ENCODE measurements at places on chromosomes 7 and 10. TPM values are rescaled to one million over a fixed set of nuclear protein-coding genes. Genes with fewer than 3 reads are reported as not detected.

DYDC2 gene
- not detected for total RNA-seq

HELLS gene
- 146 TPM for total RNA-seq

SLC39A12 gene
- not detected for total RNA-seq

ORAI2 gene
- 29.4 TPM for total RNA-seq

NUTM2E gene
- not detected for total RNA-seq

FEZF1 gene
- not detected for total RNA-seq

MET gene
- 0.27 TPM for total RNA-seq

HOXA7 gene
- not detected for total RNA-seq

NEUROG3 gene
- total RNA-seq, result 2.3 TPM

PTER gene
- 23.3 TPM for total RNA-seq

TRPV5 gene
- total RNA-seq, result not detected

DNA sequence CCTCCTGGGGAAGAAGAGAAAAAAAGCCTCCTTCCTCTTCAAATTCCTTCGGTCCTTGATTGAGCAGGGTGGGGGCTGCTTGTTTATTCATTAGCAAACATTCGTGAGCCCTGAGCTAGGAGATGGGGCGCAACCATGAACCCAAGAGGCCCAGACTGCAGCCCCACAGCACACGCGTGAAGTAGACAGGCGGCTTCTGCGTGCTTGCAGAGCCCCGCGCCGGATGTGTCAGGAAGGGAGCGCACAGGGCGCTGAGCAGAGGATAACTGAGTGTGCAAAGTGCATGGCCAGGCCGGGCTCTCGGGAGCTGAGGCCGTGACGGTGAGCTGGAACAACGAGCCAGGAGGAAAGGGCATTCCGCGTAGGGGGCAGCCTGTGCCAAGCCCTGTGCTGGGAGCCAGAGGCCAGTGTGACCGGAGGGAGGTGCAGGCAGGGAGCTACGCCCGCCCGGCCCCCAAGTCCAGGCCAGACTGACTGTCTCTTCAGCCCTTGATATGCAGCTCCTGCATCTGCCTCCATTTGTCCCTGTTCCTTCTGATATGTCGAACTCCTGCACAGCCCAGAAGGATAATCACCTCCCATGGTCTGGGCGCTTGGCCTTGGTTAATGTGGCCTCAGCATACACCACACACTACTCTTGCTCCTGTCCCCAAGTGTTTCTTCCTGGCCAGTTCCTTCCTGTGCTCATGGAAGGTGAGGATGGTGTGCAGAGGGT lies 4.6 kb downstream of the FOXL3 start:
- no peak for DNase-seq

- DNase-seq, result no peak
These were observed 117.3 kb downstream of the TRRAP start for GRCh38 chr7:98995523-98996149.

DNA sequence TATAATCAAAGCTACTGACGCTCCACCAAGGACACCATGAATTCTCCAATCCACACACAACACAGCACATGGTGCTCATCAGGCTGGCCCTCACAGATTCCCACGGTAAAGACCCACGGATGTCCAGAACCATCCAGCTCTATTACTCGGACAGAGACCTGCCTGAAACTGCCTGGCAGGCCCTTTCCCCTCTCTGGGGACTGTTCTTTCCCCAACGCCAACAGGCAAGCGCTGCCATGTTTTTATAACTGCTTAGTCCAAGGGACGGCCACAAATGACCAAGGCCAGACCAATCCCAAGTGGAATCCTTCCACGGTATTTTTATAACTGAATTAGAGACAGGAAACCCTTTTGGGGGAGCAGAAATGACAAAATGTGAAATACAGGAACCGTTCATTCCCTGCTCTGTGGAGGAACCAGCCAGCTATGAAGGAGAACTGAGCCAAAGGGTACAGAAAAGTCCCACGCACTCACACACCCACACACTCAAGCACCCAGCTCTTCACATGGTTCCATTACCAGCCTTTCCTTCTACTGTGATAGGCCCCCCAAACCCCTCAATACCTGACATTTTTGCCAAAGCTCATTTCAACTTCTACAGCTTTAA lies 4.1 kb downstream of the PIP4K2A start:
- peak; percentile 51 for DNase-seq

DNA sequence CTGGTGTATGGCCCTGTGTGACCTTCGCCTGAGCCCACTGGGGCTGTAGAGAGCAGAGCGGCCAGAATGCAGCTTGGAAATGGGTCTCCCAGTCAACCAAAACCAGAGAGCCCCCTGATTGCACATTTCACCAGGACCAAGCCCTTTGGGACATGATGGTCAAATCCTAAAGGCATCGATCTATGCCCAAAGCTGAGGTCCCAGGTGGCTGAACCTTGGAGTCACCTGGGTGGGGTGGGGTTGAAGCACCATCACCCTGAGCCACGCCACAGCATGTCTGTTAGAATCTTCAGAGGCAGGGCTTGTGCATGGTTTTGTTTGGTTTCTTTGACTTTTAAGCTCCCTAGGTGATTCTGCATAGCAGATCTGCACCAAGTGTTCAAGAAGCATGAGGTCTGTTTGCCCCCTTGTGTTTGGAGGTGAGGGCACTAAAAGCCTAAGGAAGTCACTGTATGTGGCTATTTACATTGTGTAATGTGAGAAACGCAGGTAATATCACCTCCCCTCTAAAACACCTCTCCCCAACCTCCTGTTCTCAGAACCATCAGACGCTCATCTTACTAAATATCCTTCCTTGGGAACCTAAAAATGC lies 9.6 kb downstream of the PKD1L1 start:
- DNase-seq, result no peak

- DNase-seq, result no peak
These were observed 89.4 kb downstream of the CCDC71L start for GRCh38 chr7:106571563-106571962.

GRCh38 chr10:21458126-21458871 lies 67.2 kb downstream of the SKIDA1 start:
- DNase-seq, result no peak

DNA sequence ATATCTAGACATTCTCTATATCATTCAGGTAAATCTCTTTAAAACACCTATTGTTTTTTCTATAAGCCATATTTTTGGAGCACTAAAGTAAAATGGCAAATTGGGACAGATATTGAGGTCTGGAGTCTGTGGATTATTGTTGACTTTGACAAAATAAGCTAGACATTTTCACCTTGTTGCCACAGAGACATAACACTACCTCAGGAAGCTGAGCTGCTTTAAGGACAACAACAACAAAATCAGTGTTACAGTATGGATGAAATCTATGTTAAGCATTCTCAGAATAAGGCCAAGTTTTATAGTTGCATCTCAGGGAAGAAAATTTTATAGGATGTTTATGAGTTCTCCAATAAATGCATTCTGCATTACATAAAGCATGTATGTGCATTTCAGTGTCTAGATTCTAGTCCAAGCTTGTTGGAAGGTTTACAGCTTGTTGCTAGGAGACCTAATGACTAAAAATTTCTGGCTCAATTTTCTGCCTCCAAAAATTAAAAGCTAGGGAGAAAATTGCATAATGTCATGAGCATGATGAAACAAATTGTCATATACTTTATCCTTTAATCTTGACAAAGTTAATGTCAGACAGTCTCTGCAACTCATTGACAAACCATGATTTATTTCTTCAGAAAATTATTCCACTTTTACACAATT lies 18.3 kb downstream of the LIPM start:
- no peak for DNase-seq

DNA sequence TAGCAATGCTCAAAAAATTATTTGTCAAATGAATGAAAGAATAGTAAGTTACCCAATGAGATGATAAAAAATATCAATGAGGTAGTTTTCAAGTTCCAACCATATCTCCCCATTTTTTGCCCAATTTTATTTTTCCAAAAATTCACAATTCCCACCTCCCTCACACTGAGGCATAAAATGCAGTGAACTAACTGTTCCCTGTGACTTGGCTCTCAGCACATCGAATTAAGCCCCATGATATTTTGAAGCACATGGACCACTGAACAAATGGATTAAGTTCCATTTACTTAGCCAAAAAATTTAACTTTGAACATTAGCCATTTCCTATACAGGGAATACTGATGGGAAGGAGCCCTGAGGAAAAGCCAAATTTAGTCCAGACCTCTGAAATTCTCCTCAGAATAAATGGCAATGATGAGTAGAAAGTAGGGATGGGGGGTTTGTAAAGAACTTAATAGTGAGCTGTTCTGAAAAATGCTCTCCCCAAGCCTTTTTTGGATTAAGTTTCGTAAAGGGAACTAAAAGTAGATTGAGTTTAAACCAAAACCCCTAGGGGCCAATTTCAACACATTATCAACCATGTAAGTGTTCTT lies 166.3 kb upstream of the GRM3 start:
- no peak for DNase-seq

- no peak for DNase-seq
These were observed 268.4 kb downstream of the TCERG1L start for GRCh38 chr10:131043039-131043691.

GRCh38 chr7:79872176-79872575 lies 262.5 kb upstream of the GNAI1 start:
- DNase-seq, result no peak

DNA sequence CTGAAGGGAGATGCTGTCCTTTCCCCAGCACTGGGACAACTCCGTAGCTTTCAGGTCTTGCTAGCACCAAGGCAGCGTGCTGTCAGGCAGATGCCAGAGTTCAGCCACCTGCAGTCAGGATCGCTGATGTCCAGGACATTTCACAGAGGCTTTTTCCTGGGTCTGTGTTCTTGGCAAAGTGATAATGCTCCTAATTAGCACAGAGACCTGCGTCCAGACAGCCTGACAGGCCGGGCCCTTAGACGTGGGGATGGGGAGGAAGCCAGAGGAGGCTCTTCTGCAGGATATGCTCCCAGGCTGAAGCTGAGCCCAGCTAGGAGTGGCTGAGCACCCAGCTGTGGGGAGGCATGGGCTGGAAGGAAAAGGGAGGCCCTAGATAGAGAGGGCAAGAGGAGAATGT lies 82.5 kb upstream of the TBX20 start:
- no peak for DNase-seq

DNA sequence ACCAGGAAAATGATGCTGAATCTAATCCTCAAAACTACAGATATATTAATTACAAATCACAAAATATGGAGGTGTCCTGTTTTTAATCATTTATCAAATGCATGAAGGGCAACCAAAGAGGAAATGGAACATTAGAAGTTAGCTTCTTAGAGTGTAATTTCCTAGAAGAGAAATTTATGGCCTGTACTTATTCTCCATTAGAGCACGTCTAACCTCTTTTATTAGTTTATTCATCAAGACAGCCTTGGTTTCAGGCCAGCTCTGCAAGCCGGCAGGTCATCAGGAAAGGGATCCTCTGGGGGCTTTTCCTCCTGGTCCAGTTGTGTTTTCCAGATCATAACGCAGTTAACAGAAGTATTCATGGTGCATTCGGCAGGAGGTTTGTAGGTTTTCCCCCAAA lies 517.6 kb downstream of the KCNMA1 start:
- DNase-seq, result no peak

DNA sequence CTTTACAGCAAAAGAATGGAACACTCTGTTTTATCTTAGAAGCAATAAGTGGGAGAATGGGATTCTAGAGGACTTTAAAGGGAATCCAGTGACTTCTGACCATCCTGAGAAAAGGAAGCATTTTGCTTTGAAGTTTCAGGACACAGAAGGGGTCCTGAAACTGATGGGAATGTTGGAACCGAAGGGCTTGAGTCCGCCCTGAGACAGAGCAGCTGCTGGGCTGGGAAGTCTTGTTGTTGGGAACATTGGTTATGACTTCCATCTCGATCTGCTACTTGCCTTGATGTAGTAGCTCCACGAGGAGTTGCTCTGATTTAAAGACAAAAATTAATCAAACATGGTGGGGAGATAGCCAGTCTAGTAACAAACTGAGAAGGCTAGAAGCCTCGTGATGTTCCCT lies 177.6 kb downstream of the JCAD start:
- DNase-seq, result no peak

DNA sequence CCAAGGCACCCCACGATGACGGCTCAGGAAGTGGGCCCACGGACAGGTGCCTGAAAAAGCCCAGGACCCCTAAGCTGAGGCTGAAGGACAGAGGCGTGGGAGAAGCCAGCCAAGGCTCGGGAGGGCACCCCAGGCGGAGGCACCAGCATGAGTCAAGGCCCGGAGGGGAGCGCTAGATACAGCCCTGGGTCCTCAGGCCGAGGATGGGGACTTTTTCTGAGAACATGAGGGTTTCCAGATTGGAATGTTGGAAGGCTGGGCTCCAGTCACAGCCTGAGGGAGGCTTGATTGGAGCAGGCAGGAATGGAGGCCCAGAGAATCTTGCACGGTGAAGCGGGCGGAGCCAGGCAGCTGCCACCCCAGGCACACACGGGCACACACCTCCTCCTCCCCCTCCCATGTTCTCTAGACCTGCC lies 19.0 kb upstream of the ELFN1 start:
- DNase-seq, result no peak

DNA sequence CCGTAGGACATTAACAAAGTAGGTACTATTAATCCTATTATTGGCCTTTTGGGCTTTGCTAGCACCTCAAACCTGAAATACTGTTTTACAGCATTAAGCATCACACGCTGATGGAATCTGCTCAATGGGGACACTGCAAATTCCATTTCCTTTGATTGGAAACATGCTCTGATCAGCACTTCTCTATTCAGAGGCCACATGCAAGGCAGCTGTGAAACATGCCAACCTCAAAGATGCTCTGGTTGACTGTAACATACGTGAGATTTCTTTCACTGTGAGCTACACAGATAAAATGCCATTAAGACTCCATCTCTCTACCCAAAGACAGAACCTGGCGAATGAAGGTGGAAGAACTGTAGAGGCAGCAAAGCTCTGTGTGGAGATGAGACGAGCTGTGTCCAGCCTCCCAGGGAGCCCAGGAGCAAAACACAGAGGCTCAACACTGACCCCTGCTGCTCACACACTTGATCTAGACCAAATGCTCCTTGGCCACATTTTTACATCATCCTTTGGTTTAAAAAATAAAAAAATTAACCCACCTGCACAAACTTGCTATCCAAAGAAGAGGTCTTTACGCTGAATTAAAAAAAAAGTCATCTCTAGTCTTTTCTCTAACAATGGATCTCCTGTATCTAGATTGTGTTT lies 8.0 kb downstream of the RSU1 start:
- DNase-seq, result peak; percentile 83

- no peak for DNase-seq
These were observed 301.3 kb upstream of the KLF6 start for GRCh38 chr10:4086131-4086898.

- DNase-seq, result no peak
These were observed 47.6 kb downstream of the ICA1 start for GRCh38 chr7:8214244-8214824.

DNA sequence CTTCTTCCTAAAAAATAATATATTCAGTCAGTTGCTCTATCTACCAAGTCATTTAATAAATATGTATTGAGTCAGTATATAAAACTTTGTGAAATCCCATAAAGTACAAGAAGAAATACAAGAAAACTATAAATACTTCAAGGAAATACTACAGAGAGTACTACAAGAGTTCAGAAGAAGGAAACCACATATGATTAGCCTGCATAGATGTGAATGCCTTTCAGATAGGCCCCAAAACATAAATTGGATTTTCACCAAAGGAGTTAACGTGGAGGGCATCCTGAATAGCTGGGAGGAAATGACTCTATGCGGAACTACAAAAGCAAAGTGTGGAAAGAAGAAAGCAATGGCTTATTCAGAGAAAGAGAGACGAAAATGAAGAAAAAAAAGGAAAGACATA lies 120.1 kb downstream of the LRRN3 start:
- no peak for DNase-seq
